ENCODE measurements at places on chromosomes 6 and 20.

DNA sequence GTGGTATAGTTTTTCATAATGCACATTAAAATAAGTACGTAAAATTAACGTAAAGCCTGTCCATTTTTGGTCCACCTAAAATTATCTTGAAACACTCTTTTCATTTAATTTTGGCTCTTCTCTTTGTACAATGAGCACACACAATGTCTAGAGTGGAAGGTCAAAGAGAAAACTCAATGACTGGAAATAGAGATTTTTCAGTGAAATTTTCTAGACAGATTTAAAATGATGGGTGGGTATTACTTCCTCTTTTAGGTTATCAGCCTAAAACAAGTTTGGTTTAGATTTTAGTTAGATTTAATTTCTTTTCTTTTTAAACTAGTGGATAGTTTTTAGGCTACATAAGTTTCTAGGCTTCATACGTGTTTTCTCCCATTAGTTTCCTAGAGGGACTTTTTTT, 24.9 kb downstream of the DSE start:
- H3K36me3 ChIP-seq, result no peaks in the 10 kb centered on the region
- no peak for DNase-seq
- no peak overlapping the region for H3K4me3 ChIP-seq
- H3K27me3 ChIP-seq, result no peaks in the 10 kb centered on the region
- H3K27ac ChIP-seq, result no peak overlapping the region
- H3K4me1 ChIP-seq, result peaks cover 10% of the 10 kb centered on the region

DNA sequence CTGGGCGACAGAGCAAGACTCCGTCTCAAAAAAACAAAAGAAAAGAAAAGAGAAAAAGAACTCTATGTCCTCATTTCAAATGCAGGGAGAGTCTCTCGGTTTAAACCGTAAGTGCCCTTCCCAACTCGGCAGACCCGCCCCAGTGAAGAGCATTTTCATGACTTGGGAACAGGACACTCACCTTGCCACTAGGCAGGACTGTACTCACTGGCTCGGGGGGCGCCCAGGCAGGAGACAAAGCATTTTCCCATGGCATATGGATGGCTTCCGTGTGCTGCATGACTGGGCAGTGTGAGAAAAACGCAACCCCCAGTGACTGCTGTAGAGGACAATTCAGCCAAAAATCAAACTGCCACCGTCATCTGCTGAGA, 23.7 kb upstream of the MRGBP start:
- no peaks in the 10 kb centered on the region for H3K36me3 ChIP-seq
- peaks cover 9% of the 10 kb centered on the region for H3K4me1 ChIP-seq
- no peak for DNase-seq

- DNase-seq, result no peak
- H3K36me3 ChIP-seq, result no peaks in the 10 kb centered on the region
- H3K27ac ChIP-seq, result no peak overlapping the region
- H3K27me3 ChIP-seq, result no peaks in the 10 kb centered on the region
- no peak overlapping the region for H3K4me3 ChIP-seq
These were observed 116.3 kb downstream of the PCSK2 start for GRCh38 chr20:17343091-17343490.

- no peak overlapping the region for H3K4me3 ChIP-seq
- H3K4me1 ChIP-seq, result peaks cover 21% of the 10 kb centered on the region
- H3K36me3 ChIP-seq, result no peaks in the 10 kb centered on the region
- no peak overlapping the region for H3K27ac ChIP-seq
- peak; percentile 23 for DNase-seq
These were observed 35.2 kb upstream of the BCLAF1 start for GRCh38 chr6:136324686-136325380.

DNA sequence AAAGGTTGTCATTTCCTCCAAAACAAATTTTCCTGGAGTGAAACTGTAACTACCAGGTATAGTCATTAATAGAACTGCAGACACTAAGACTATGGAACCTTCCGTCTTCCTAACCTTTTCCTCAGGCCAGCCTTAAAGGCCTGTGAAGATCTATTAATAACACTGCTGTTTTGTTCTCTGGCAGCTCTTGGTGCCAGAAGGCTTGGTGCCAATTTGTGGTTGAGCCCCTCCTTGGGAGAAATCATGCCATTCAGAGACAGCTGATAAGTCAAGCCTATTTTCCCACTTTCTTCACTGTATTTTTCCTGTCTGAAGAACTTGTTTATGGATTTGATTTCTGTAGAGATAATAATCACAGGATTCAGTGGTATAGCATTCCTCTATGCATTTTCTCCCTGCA, 64.8 kb downstream of the HCRTR2 start:
- H3K27ac ChIP-seq, result no peak overlapping the region
- no peak for DNase-seq
- H3K4me3 ChIP-seq, result no peak overlapping the region
- H3K27me3 ChIP-seq, result no peaks in the 10 kb centered on the region
- no peaks in the 10 kb centered on the region for H3K36me3 ChIP-seq
- H3K4me1 ChIP-seq, result no peaks in the 10 kb centered on the region

DNA sequence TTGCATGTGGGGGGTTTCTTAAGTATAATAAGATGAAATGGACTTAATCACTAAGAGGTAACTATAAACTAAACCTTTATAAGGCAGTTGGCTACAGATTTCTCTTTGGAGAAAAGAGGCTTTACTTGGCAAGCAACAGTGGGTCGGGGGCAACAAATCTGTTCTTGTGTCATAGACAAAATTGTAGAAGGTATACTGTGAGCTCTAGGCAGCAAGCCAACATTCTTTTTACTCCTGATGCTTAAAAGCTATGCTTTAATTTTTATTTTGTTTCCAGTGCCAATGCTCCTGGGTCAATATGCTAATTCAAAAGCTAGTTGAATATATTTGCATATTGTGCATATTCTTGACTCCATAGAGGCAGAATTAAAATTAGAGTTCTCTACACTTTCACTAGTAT, 495.4 kb downstream of the BTBD3 start:
- H3K4me1 ChIP-seq, result peaks cover 3% of the 10 kb centered on the region
- no peak overlapping the region for H3K4me3 ChIP-seq
- no peak overlapping the region for H3K27ac ChIP-seq
- DNase-seq, result no peak

DNA sequence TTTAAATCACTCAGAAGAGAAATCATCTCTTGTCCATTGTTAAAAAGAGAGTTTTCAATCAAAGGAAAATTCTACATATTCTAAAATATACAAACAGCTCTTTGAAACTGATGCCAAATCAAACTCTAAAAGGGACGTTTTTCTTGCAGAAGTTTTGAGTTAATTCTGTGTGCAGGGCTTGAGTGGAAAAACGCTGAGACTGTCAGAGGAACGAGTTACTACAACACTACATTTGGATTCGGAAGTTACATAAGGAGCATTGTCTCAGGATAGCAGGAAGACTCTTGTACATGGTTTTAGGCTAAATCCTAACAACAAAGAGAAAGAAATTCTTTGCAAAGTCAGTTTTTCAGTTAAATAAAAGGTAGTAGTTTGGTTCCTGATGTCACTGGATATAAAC, 155.7 kb upstream of the SUPT3H start:
- H3K27me3 ChIP-seq, result no peaks in the 10 kb centered on the region
- H3K36me3 ChIP-seq, result no peaks in the 10 kb centered on the region
- H3K27ac ChIP-seq, result no peak overlapping the region
- peaks cover 4% of the 10 kb centered on the region for H3K4me1 ChIP-seq
- no peak overlapping the region for H3K4me3 ChIP-seq

DNA sequence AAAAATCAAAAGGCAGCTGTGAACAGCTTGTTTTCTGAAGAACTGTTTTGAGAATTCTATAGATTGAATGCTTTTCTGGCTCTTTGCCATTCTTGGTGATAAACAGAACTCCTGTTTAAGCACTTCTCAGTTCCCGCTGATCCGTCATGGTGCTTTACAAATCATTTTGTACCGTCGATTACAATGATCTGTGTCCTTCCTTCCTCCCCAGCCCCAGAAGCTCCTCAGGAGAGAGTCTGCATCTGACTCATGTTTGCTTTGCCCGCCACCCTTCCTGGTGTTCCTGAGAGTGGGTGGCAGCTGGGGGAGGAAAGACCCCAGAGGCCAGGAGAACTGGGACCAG, 538.6 kb upstream of the MARCKS start:
- H3K36me3 ChIP-seq, result no peaks in the 10 kb centered on the region
- no peaks in the 10 kb centered on the region for H3K27me3 ChIP-seq
- peaks cover 14% of the 10 kb centered on the region for H3K4me1 ChIP-seq
- H3K27ac ChIP-seq, result peak overlapping the region; percentile 2
- H3K4me3 ChIP-seq, result no peak overlapping the region

- no peak for DNase-seq
- H3K27ac ChIP-seq, result no peak overlapping the region
- peaks cover 14% of the 10 kb centered on the region for H3K4me1 ChIP-seq
- H3K36me3 ChIP-seq, result no peaks in the 10 kb centered on the region
These were observed 2.6 kb upstream of the CENPW start for GRCh38 chr6:126337323-126337722.

DNA sequence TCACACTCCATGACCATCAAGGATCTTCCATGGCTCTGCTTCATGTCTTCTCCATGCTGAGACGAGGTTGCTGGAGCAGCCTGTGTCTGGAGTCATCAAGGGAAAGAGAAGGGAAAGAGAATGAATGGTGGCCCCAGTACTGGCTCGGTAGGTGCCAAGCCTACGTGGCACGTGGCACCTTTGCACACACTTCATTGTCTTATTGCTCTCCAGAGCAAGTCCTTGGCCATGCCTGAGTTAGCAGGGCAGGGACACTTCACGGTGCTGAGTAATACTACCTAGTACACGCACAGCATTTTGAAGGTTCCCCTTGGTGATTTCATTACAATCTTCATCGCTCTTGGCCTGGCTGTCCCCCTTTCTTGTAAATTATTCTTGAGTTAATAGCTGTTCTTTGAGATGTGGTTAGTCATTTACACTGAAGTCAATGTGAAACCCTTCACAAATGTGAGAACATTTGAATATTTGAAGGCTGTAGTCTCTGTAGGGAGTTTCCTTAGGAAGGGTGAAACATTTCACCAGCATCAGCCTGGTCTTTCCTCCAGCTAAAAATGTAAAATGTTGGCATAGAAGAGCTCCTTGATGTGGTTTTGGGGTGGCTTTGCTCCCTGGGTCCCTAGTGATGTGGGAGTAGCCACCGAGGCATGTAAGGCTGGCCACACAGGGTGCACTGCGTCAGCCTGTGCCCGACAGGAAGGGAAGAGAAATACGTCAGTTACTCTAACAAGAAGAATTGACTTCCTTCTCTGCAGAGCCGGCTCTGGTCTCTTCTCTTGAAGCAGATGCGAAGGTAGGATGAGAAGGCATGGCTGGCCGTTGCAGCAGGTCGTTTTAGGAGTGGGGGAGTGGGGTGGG, at the start of gene SYTL3:
TSS of gene SYTL3 (plus strand) at position 766 of the 855 bp plus-strand sequence. CDS start 13,215 bp downstream, outside the sequence.
- peaks cover 15% of the 10 kb centered on the region for H3K27me3 ChIP-seq
- no peak for DNase-seq
- H3K4me1 ChIP-seq, result no peaks in the 10 kb centered on the region

DNA sequence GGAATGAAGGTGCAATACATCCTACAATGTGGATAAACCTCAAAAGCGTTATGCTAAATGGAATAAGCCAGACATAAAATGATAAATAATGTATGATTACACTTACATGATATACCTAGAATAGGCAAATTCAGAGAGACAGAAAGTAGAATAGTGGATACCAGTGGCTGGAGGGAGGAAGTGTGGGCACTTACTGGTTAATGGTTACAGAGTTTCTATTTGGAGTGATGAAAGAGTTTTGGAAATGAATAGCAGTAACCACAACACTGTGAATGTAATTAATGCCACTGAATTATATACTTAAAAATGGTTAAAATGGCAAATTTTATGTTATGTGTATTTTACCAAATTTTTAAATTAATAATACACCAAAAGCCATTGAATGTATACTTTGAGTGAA, 71.4 kb upstream of the CST7 start:
- no peaks in the 10 kb centered on the region for H3K27me3 ChIP-seq
- no peaks in the 10 kb centered on the region for H3K36me3 ChIP-seq
- DNase-seq, result no peak

GRCh38 chr6:34358389-34358905, 34.0 kb downstream of the NUDT3 start:
- no peak overlapping the region for H3K4me3 ChIP-seq
- DNase-seq, result no peak
- no peaks in the 10 kb centered on the region for H3K27me3 ChIP-seq
- H3K4me1 ChIP-seq, result peaks cover 4% of the 10 kb centered on the region
- no peak overlapping the region for H3K27ac ChIP-seq

DNA sequence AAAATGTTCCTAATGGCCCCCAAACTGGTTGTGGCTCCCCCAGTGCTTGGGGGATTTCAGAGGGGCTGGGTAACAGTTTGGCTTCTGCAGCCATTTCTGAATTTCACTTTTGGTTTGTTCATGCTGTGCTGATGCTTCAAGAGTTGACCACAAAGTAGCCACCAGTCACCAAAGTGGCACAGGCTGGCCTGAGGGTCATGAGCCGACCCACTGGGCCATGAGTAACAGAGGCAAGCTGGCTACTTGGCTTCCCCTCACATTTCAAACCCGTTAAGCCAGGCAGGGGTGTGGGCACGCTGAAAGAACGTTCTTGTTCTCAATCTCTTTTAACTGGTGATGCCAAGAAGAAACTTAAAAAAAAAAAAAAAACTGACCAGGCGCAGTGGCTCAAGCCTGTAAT, 15.1 kb upstream of the NXT1 start:
- no peaks in the 10 kb centered on the region for H3K36me3 ChIP-seq
- no peak overlapping the region for H3K27ac ChIP-seq
- H3K4me1 ChIP-seq, result peaks cover 6% of the 10 kb centered on the region
- H3K4me3 ChIP-seq, result no peak overlapping the region

DNA sequence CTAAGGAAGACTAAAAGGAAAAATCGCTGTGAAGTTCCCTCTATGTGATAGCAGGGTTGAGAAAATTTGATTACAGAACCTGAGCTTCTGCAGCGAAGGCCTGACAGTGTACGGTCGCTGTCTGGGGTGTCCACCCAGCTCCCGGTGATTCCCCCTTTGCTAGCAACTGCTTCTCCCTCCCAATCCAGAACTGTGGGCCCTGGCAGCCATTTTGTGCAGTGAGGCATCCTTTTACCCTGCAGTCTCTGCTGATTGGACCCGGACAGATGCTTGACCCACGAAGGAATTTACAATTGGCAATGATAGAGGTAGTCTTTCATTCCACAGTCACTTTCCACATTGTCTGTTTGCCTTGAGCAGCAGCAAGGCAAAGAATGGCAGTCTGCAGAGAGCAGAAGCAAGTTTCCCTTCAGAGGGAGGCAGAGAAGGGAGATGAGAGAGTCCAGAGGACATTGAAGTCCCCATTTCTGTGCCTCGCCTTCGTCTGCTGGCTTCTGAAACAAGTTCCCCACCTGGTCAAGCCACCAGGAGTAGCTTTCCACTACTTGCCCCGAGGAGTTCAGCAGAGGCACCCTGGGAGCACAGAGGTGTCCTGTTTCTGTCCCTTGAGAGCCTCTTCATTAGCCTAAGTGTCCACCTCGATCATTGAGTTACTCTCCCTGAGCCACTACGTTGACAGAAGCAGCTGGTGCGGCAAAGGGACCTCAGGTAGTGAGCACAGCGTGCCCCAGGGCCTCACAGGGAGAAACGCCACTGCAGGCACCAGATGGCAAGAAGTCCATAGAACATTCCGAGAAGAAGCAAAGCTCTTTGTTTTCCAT, 370.3 kb downstream of the NRN1 start:
- no peak overlapping the region for H3K4me3 ChIP-seq
- no peak overlapping the region for H3K27ac ChIP-seq

- H3K27ac ChIP-seq, result no peak overlapping the region
- no peak for DNase-seq
- H3K27me3 ChIP-seq, result no peaks in the 10 kb centered on the region
- peaks cover 16% of the 10 kb centered on the region for H3K4me1 ChIP-seq
- no peaks in the 10 kb centered on the region for H3K36me3 ChIP-seq
- H3K4me3 ChIP-seq, result no peak overlapping the region
These were observed 92.9 kb downstream of the PLEKHG1 start for GRCh38 chr6:150692604-150693003.

- H3K27me3 ChIP-seq, result no peaks in the 10 kb centered on the region
- H3K4me3 ChIP-seq, result no peak overlapping the region
- H3K27ac ChIP-seq, result no peak overlapping the region
- no peak for DNase-seq
These were observed 33.5 kb upstream of the EPB41L1 start for GRCh38 chr20:36120991-36121390.

All from neural progenitor cell (in vitro differentiated cells).